AG10803 (cell line): ENCODE measurements at places on chromosomes 13 and 19.

DNA sequence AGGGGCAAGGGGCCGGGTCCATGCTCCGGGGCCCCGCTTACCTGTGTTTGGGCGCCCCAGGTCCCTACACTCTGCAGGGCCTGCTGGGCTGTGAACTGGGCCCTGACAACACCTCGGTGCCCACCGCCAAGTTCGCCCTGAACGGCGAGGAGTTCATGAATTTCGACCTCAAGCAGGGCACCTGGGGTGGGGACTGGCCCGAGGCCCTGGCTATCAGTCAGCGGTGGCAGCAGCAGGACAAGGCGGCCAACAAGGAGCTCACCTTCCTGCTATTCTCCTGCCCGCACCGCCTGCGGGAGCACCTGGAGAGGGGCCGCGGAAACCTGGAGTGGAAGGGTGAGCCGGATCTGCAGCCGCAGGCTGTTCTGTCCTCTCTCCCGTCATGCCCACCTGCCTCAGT lies 1.7 kb downstream of the FCGRT start:
- DNase-seq, result no peak

- no peak for DNase-seq
Observed at GRCh38 chr19:8041531-8041931, 11.0 kb upstream of the CCL25 start.

- DNase-seq, result no peak
Observed at GRCh38 chr13:91722267-91722884, 324.0 kb downstream of the GPC5 start.

DNA sequence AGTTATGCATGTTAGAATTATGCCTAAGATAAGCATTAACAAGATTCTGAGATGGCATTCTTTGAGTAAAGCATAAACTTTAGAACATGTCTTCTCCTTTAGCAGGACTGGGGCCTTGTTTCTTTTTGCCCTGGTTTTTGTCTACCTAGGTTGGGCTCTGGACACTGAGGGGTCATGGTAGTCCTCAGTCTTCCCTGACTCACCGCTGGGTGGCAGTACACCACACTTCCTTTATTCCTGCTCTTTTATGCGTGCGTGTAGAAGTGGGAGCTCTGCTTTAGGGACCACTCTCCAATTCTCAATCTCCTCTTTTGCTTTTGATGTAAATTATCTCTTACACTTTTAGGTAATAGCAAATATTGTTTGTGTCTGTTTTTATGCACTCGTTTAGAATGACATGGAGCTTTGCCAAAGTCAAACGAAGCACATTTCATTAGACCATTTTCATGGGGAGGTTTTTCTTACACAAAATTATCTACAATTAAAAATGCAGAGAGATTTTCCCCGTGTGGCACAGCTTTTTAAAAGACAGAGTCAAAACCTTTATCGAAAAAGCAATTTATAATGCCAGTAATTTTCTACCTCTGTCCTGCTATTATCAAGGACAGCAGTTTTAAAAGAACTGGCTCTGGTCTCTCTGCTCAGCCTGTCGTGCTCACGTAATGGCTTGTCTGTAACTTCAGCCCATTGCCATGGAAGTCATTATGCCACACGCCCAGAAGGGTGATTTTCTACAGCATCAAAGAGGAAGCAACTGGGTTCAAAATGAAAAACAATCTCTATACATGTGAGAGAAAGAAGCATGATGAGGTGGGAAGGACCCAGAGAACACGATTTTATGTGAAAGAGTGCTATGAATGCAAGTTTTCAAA lies 413.9 kb downstream of the COG6 start:
- peak; percentile 57 for DNase-seq

DNA sequence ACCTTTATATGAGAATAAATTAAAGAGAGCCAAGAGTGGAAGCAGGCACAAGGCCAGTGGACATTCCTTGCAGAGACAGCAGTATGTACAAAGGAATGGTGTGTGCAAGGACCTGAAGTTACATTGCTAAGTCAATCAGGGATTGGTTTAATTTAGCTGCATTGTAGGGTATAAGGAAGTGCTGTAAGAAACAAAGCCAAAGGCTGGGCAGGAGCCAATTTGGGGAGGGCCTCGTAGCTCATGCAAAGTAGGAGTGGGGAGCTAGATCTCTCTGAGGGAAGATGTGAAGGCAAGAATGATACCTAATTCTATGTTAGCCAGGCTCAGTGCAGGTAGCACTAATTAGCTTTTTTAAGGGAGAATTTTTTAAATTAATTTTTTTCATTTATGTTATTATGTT lies 76.7 kb downstream of the SLAIN1 start:
- no peak for DNase-seq

GRCh38 chr19:711254-711653 lies 2.5 kb downstream of the PALM start:
- no peak for DNase-seq

DNA sequence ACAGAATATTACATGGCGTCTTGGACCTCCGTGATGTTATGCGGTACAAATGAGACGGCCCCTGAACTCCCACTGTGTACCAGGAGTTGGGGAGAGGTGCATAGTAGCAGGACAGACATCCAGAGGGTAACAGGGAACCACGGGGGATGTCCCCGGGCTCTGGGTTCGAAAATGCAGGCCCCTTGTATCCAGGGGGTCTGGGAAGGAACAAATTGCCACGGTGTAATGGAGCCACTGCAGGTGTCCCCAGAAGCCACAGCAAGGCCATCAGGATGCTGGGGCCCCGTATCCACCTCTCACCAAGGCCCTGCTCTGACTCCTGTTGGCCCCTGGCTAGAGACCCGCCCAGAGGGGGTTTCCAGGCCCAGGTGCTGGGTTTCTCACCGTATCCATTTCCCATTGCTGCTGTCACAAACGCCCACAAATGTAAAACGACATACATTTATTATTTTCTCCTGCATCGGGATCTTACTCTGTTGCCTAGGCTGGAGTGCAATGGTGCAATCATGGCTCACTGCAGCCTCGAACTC lies 77.8 kb downstream of the INSR start:
- no peak for DNase-seq

GRCh38 chr19:44620667-44621066 lies 7.3 kb downstream of the IGSF23 start:
- DNase-seq, result no peak

DNA sequence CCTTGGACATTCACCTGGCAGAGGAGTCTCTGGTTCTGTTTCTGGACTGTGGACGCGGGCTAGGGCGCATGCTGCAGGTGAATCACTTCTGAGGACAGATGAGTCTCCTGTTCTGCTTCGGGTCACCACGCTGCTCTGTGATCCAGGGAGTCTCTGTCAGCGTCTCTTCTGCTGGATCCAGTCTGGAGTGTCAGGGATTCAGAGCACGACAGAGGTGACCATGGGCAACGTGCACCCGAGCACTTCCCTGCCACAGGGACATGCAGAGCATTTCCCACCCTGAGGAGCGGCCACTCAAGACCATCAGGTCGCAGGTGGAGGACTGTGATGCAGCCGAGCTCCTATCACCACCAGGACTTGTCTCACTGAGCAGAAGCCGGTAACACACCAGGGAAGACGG lies 24.4 kb upstream of the LILRA2 start:
- DNase-seq, result no peak

- DNase-seq, result peak; percentile 63
Observed at GRCh38 chr19:30419568-30420180, 47.5 kb downstream of the ZNF536 start.

DNA sequence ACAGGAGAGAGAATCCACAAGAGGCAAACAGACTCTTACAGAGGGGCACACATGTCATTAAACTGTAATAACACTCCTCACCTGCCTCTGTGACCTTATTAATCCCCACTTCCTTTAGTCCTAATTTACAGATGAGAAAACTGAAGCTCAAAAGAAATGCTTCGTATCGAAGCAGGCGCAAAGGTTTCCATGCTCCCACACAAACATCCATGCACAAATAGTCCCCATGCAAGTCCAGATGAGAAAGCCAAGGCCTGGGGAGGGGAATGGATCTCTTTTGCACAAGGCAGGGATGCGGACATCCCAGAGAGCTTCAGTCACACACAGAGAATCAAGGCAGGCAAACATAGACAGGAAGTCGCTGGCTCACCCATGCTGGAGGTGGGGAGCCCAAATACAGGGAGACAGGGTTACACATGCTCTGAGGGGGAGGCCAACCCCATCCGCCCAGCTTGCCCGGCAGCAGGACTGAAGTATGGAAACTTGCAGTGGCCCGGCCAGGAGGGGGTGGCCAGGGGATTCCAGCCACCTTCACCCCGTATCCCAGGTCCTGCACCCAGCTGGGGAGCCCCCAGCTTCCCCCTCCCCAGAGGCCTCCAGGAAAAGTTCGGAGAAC lies 468 bp downstream of the S1PR5 start:
- DNase-seq, result peak; percentile 21

DNA sequence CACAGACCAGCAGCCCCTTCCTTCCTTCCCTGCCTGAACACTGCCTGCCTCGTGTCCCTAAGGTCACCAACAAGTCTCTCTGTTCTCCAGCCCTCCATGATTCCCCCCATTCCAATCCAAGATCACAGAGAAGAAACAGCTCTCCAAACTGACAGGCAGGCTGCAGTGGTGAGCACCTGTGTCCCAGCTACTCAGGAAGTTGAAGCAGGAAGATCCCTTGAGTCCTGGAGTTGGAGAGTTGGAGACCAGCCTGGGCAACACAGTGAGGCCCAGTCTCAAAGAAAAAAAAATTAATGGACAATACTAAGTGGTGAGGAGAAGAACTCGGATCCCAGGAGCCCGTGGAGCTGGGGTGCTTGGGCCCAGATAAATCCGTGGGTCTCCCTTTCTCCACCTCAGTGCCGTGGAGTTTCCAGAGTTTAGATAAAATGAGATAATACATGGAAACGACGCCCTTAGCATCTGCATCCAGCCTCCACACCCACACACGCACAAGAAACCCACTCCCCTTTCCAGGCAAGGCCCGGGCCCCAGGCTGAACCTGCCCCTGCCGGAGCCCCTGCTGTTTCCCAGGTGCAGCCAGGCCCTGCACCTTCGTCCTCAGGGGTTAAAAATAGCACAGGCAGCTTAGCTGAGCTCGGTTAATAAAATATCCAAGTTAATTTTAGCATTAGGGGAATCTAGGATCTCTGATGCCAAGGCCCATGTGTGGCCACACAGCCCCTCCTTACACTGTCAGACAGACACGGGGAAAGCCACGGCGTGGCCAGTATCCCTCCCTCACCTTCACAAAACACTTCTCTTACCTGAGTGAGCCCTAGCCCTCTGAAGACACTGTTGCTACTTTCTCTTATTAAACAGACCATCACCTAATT lies 4.7 kb downstream of the RASA3 start:
- DNase-seq, result no peak

- DNase-seq, result no peak
Observed at GRCh38 chr19:38891771-38892170, 7.6 kb downstream of the SIRT2 start.

GRCh38 chr13:21039097-21039800 lies 22.1 kb downstream of the LATS2 start:
- no peak for DNase-seq

DNA sequence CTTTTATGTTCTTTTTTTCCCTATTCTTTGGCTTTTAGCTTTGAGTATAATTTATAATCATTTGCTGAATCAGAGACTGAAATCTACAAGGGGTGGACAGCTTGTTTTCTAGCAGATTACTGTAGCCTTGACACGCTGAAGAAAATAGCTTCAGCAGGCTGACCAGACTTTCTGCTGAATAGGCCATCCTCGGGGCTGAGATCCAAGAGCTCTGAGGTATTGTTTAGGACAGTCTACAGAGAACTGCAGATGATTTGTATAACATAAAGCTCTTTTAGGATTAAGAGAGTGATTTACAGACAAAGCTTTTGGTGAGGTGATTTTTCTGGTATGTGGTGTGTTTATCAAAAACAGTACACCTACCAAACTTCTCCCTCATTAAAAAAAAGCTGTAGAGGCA lies 16.8 kb downstream of the POLR1D start:
- DNase-seq, result peak; percentile 69

DNA sequence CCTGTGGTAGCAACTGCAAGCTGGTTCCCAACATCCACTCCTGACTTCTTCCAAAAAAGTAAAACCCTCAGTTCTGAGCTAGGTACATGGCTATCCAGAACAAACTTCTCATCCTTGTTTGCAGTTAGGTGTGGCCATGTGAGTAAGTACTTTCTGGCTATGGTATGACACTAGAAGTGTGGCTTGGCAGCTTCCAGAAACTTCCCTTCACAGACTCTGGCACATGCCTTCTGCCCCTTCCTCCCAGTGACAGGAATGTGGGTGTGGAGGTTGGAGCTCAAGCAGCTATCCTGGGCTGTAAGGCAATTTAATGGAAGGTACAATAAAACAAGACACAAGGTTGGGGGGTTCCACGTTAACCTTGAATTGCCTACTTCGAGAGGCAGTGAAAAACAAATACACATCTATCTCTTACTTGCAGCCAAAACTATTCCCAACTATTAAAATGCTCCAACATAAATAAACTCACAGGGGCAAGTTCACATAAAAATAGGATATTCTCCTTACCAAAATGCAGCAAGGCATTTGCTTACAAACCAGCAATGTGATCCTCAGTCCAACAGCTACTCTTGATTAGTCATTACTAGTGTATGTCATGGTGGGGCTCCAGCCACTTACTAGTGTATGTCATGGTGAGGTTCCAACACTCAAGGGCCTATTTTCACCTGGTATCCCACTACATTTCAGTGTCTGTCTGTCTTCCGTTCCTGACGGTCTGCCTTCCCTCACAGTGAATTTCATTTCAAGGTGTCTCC lies 3.1 kb downstream of the SMG9 start:
- peak; percentile 70 for DNase-seq

- peak; percentile 13 for DNase-seq
Observed at GRCh38 chr13:113558461-113558860, 26.1 kb upstream of the TFDP1 start.

- no peak for DNase-seq
Observed at GRCh38 chr19:40387155-40387554, 2.8 kb downstream of the HIPK4 start.

GRCh38 chr19:13978351-13979243 lies 26.3 kb downstream of the DCAF15 start:
- DNase-seq, result no peak

DNA sequence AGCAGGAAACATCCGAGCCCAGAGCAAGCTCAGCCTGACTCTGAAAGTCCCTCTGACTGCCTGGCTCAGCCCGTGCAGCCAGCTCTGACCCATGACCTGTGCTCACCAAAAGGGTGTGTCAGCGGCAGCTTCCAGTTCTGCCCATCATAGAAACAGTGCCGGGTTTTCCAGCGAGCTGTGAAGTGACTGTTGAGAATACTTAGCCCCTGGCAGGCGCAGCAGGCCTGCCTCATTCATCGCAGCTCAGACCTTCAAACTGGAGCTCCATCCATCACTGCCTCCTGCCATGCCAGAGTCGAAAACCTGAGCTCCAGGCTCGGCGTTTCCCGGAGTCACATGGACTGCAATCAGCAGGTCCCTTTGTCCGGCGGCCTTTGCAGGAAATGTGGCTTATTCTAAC lies 16.3 kb upstream of the GSX1 start:
- no peak for DNase-seq
